ENCODE measurements at places on chromosomes 4 and X.

GRCh38 chrX:19670854-19671620, 155.7 kb upstream of the MAP3K15 start:
- DNase-seq, result peak; percentile 76

DNA sequence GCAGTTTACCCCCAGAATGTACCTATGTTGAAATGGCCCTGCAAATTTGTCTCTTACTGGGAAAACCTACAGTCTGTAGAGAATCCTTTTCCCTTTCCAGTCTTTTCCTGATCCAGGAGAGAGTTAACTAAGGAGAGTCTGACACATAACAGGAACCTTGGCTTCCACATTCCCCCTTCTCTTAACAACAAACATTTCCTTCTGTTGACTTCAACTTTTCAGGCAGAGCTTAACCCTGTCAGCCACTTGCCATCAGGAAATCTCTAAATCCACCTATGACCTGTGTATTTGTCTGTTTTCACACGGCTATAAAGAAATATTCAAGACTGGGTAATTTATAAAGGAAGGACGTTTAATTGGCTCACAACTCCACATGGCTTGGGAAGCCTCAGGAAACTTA, 45.6 kb upstream of the GPR78 start:
- DNase-seq, result no peak

DNA sequence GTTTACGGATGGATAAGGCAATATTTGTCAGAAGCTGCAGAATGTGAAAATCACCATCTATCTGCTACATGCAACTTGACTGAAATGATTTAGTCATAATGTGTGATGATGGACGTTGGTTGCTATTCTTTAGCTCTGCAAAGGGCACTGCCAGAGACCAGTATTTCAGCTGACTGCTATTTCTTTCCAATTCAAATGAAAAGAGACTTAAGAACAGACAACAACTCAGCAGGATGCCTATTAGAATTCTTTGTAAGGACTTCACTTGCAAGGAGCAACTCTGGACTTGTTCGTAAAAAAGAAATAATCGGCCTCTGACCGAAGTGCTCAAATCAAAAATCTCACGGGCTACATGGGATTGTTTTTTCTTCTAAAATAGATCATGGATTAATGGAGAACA, 262.7 kb downstream of the DHX15 start:
- DNase-seq, result no peak

GRCh38 chr4:88240297-88240714, 44.1 kb downstream of the PPM1K start:
- DNase-seq, result no peak

- peak; percentile 27 for DNase-seq
Observed at GRCh38 chrX:10387011-10387410, 230.2 kb downstream of the CLCN4 start.

- DNase-seq, result no peak
Observed at GRCh38 chrX:120662662-120663061, 32.8 kb upstream of the C1GALT1C1 start.

DNA sequence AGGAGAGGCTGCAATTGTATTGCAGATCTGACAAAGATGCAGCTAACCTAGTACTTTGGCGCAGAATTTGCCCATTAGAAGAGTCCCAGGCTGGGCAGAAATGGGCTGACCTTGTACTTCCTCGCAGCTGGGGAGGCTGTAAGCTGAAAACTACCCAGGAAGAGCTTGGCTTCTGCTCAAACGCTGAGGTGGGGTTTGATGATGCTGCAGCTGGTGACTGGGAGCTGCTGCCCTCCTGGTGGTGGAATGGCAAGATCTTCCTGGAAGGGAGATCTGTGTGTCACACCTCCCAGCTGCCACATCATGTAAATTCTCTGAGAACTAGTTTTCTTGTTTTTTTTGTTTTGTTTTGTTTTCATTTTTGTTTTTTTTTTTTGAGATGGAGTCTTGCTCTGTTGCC, 17.4 kb downstream of the CCNG2 start:
- peak; percentile 39 for DNase-seq

DNA sequence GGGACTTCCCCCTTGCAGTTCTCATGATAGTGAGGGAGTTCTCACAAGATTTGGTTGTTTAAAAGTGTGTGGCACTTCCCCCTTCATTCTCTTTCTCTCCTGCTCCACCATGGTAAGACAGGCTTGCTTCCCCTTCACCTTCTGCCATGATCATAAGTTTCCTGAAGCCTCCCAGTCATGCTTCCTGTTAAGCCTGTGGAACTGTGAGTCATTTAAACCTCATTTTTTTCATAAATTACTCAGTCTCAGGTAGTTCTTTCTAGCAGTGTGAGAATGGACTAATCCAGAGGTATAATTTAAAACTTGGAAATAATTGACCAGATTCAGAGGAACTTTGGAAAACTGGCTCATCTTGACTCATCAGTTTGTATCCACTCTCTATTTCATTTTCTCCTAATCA, 129.0 kb downstream of the TMEM47 start:
- no peak for DNase-seq

DNA sequence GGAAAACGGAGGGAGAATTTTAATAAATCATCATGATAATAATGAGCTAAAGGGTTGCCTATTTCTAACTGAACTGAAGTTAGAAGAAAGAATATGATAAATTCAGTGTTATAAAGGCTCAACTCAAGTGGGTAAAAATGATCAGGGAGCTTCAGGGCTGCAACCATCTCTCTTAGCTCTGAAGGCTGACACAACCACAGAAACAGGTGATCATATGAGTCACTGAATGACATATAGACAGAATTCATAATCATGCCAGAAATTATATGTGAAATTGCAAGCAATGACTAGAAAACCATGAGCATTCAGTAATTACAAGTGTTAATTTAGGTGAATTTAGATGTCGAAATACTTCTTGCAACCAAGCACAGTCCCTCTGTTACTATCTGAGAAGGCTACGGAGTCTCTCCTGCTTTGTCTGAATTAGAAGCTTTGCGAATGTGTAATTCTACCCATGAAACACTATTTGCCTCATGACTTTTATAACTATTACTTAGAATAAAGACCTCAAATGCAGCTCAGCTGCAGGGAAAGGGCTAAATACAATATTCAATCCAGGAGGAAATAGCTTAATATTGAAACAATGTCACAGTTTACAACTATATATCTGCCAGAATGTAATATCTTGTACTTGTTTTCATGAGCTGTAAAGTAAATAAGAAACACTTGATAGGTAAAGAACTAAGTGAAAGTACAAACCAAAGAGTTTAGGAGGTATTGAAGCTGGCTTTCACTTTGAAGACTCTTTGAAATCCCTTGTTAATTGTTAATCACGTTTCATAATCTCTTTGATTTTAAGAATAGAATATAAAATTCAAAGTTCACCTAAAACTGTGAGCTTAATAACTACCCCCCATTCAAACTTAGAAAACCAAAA, 1972.6 kb downstream of the ARAP2 start:
- no peak for DNase-seq

DNA sequence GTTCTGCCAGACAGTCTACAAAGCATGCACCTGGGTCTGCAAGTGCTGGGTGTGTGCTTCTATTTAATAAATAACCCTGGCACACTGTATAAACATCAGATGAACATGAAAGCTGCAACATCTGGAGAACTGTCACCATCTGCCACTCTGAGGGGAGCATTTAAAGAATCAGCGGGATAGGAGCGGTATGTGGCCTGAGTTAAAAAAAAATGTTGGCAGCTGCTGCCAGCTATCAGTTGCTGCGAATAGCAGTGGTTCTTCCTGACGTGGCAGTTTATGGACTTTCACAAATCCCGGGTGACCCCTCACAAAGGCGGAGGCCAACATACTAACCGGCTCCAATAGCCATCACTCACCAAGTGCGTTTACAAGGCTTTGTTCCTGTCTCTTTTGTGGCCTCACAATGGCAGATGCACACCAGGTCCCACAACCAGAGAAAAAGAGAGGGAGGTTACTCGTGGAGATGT, 95.1 kb downstream of the RASL11B start:
- DNase-seq, result no peak

- DNase-seq, result no peak
Observed at GRCh38 chr4:7348946-7349900, 85.5 kb downstream of the PSAPL1 start.

GRCh38 chrX:37817176-37817575, 30.2 kb downstream of the DYNLT3 start:
- DNase-seq, result no peak

Data from EL (cell line).